NCI-H524 treated with DMSO at 0.1 percent for 48 hours (cell line): ENCODE measurements at places on chromosomes 1 and 21.

DNA sequence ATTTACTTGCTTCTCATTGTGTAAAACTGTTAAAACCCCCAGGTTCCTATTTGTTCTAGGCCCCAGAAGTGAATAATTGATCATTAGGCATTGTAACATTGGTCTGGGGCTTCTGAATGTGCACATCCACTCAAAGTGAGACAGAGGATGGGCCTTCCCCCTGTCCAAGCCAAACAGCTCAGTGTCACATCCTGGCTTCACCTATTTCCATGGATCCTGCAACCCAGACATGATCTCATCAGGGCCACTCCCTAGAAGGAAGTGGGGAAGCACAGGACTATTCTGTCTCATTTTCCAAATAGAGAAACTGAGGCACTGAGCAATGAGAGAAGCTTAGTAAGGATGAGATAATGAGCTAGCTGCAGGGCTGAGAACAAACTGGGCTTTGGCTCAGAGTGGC is 47.4 kb upstream of the TSPAN2 start:
- DNase-seq, result no peak

- DNase-seq, result no peak
Measured at GRCh38 chr1:119007339-119007669, 19.2 kb upstream of the TBX15 start.

DNA sequence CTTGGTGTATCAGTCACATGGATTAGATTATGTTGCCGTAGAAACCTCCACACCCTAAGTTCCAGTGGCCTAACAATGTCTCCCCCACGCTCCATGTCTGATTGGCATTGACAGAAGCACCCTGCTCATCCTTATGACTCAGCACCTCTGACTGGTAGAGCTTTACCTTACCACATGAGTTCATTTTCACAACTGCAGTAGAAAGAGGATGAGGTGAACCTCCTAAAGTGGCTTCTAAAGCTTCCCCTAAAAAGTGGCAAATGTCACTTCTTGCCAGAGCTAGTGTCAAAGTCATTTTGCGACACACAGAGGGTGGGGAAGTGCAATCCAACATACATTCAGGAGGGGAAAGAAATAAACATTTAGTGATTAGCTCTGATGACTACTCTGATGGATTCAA is 30.6 kb upstream of the LYPD8 start:
- DNase-seq, result no peak

DNA sequence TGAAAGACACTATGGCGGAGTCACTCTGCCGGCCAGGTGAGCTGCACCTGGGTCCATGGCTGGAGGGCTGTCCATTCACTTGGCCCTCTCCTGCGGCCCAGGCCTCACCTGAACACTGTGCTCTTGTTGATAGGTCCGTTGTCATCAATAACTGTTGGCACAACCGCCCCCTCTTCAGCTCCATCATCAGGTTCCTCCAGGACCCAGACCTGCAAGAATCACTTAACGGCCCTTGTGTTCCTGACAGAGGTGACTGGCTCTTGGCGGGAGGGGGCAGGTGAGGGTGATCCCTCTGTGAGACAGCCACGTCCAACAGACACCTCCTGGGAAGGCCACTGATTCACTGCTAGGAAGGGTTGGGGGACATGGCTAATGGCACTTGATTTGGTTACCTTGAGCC is 54.9 kb downstream of the INAVA start:
- no peak for DNase-seq

GRCh38 chr1:101697072-101697471 is 299.7 kb downstream of the OLFM3 start:
- no peak for DNase-seq

GRCh38 chr1:78284354-78284753 is 206.4 kb upstream of the PTGFR start:
- no peak for DNase-seq

DNA sequence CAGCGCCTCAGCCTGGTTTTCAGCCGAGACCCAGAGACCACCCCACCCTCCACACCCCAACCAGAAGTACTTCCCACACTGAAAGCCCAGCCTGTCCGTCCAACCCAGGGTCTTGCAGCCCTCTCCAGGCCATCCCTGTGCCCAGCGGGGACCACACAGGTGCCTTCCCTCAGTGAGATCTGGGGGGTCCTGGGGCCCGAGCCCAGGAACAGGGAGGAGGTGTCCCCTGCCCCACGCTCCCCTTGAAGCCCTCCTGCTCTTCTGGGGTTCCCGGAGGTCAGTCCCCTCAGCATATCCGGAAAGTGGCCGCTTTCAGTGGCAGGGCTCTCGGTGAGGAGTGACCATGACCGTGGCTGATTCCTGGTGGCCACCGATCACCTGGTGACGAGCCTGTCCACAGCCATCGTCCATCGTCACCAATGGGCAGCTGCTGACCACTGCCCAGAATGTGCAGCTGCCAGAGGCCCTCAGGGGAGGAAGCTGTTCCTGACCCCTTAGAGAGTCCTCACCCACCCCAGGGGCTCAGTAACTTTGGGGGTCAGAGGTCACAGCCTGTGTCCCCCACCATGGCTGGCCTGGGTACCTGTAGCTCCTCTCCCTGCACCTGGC is 3.4 kb downstream of the TMEM240 start:
- DNase-seq, result no peak

GRCh38 chr1:3470650-3471355 is 16.3 kb downstream of the ARHGEF16 start:
- no peak for DNase-seq

DNA sequence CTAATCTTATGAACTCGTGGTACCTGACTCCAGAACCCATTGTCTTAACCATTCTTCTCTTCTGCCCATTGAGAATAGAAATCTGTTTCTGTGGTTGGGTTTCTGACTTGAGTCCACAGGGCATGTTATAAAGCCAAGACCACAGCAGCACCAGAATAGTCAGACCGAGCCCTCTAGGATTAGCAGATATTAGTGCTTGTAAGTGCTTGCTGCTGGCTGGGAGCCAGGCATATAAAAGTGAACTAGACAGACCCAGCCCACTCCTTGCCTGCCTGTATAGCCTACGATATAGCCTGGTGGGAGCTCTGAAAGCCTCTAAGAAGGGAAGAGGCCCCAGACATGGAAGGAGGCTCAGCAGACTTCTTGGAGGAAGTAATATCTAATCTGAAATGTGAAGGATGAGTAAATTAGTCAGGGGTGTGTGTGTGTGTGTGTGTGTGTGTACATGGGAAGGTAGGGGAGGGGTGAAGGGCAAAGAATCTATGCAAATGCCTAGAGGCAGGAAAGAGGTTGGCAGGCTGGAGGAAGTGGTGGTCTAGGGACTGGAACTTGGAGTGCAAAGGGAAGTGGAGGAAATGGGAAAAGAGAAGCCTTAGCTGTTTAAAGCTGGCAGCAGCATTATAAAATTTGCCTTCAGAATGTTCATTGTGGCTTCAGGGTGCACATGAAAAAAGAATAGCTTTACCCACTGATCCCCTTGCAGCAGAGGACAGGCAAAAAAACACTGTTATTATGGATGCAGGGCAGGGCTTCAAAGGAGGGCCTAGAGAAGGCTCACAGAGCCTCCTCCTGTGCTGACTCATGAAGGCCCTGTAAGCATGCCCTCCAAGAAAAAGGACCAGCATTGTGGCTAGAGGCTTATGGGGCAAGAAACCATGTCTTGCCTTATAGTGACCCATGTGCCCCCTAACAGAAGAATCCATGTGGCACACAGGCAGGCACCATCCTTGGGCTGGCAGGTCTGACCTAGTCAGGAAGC is 169.2 kb downstream of the LMX1A start:
- DNase-seq, result peak; percentile 77

DNA sequence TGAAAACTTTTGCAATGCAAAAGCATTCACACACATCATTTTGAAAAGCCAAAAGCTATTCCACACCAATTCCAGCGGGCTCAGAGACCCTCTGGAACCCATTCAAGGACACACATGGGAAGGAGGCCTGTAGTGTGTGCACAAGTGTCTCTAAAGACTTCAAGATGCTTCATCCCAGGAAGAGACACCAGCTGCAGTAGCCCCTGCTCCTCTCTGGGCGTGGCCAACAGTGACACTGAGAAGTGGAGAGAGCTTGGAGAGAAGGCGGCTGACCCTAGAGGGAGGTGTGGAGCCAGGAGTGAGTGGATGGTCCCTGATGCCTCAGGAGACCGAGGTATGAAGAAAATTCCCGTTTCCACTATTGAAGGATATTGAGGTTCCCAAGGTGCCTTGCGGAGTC is 14.9 kb upstream of the TNNI1 start:
- DNase-seq, result peak; percentile 59

DNA sequence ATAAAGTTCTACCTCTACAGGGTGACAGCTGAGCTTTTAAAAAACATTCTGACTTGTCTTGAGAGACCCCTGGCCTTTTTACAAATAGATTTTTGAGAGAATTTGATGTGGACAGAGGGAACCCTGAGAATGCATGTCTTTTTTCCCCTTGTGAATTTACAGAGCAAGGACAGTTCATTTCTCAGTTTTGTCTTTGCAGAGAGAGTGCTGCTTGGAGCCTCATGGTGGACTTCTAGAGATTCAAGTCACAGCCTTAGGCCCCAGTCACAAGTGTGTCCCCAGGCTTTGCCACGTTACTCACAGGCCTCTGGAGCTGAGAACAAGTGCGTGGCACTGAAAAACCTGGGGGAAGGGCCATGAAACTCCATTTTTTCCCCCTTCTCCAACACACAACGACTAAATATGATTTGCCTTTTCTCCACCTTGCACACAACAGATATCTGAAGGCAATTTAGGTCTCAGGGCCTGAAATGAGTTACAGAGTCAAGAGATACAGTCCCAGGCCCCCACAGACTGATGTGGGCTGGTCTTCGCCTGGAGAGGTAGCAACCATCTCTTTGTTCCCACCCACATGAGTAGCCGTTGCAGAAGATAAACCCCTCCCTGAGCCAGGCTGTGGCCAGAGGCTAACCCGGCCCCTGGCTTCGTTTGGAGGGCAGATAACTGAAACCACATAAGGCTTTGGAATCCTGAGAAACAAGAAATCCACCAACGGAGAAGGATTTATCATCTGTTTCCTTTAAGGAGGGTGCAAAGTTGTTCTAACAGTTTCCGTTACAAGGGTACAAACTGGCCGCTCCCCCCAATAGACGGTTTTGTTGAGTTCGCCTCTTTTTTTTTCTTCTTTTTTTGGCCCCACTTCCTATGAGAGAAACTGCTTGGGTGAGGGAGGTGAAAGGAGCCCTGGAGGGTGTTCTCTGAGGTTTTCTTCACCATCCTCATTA is 1.0 kb upstream of the PIGV start:
- DNase-seq, result no peak

DNA sequence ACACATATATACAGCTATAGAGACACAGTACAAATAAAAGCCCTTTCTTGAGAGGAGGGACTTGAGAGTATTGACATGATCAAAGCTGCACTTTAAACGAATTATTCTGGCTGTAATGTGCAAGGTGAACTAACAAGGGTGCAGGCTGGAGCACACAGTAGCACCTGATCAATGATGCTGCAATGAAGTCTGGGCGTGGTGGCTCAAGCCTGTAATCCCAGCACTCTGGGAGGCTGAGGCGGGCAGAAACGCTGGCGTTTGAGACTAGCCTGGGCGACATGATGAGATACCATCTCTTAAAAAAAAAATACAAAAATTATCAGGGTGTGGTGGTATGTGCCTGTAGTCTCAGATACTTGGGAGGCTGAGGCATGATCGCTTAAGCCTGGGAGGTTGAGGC is 14.1 kb upstream of the CTH start:
- DNase-seq, result no peak

DNA sequence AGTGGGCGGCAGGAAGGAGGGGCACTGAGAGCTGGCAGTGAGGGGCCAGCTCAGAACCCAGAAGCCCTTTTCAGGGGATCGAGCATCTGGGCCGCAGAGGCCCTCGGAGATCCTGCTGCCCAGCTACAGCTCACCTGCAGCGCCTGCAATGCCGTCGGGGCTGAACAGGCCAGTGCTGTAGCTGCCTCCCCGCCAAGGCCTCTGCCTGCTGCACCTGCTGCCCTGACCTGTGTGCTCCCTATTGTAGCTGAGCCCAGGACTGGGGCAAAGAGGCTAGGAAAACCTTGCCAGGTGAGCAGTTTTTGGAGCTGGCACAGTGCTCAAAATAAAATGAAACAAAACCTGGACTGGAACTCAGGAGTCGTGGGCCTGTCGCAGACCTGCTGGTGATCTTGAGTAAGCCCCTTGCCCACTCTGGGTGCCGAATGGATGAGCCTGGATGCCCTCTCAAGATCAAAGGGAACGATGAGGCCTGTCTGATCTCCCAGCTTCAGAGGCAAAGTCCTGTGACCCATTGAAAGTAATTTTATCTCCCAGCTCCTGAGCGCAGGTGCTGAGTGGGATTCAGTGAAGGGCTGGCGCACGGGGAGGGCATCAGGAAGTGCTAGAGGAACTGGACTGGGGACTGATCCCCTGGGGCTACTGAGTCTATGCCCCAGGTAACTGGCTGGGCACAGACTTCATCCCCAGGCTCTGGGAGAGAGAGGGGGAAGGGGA is 154.6 kb downstream of the FOXD2 start:
- no peak for DNase-seq

GRCh38 chr1:25216123-25216522 is 16.2 kb downstream of the SYF2 start:
- no peak for DNase-seq

GRCh38 chr1:237181743-237182317 is 139.8 kb downstream of the RYR2 start:
- peak; percentile 58 for DNase-seq

DNA sequence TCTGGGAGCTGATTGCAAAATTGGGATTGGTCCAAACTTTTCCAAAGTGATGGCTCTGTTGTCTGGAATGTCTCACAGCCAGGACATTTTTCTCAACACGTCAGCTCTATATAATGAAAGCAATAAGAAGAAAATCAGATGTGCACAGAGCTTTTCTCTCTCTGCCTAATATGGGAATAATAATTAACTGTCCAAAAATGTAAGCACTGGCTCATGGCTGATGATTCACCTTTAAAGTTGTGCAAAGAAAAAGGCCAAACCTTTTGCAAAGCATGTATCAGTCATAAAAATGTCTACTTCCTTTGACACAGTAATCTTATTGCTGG is 30.4 kb downstream of the ZNF281 start:
- no peak for DNase-seq

DNA sequence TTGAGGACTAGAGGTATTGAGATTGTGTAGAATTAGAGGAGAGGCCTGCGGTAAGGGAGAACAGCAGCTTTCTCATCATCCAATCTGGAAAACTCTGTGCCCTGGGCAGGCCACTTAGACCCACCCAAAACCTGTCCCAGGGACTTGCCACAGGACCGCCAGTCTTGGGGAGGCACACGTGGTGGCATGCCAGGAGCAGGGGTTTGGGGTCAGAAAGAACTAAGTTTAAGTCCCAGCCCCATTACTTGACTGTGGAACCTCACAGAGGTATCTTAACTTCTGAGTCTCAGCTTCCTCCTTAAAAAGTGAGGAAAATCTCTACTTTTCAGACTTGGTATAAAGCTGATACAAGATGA is 356.6 kb downstream of the HHAT start:
- no peak for DNase-seq

GRCh38 chr1:68558321-68559026 is 61.6 kb upstream of the DEPDC1 start:
- no peak for DNase-seq
